Activated CD4-positive, alpha-beta T cell treated with anti-CD3 and anti-CD28 coated beads, Interleukin-2, amount 10 ng/mL, durations not matched to agents 7 days and 5 days (primary cell): ENCODE measurements at places on chromosomes 2 and 18.
A peak's percentile ranks its signal among the peaks of the same experiment; 100 is the strongest.

GRCh38 chr2:238433300-238433915 is 6.7 kb downstream of the ASB1 start:
- no peak for DNase-seq

GRCh38 chr18:61892683-61893308 is at the start of gene RNF152:
Gene RNF152, minus strand, starts transcription at chr18:61893007. Its CDS starts 76,544 bp downstream, at chr18:61816463.
- peak; percentile 13 for DNase-seq

GRCh38 chr2:201795607-201796477 is 10.5 kb upstream of the CDK15 start:
- DNase-seq, result no peak

DNA sequence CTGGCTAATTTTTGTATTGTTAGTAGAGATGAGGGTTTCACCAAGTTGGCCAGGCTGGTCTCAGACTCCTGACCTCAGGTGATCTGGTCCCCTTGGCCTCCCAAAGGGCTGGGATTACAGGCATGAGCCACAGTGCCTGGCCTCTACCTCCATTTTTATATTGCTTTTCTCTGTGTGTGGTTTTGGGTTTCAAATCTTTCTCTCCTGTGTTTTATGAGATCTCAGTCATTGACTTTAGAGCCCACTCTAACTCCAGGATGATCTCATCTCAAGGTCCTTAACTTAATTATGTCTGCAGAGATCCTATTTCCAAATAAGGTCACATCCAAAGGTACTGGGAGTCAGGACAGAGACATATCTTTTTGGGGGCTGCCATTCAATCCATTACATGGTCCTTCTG is 24.7 kb downstream of the ARL4C start:
- DNase-seq, result no peak

GRCh38 chr2:195270466-195271039 is 386.5 kb upstream of the SLC39A10 start:
- DNase-seq, result no peak

GRCh38 chr18:2990956-2991640 is 21.8 kb downstream of the LPIN2 start:
- DNase-seq, result no peak

GRCh38 chr18:28961669-28962228 is 784.8 kb upstream of the CDH2 start:
- no peak for DNase-seq

DNA sequence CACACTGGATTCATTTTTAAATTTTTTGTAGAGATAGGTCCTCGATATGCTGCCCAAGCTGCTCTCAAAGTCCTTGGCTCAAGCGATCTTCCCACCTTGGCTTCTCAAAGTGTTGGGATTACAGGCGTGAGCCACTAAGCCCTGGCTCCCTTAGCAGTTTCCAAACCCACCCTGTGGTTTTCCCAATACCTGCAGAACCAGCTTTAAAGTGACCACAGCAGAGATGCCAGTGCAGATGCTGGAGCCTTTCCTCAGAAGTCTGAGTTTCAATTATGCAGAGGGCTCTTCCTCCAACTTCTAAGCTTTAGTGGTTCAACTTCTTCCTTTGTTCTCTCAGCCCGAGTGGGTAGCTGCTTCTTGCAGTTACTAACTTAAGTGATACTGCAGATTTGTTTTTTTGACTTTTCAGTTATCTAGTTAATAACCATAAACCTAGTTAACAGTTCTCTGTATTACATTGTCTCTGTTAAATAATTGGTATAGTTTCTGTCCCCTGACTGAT is 8.1 kb upstream of the HAAO start:
- DNase-seq, result no peak
